ENCODE measurements at places on chromosomes 12 and 14.

DNA sequence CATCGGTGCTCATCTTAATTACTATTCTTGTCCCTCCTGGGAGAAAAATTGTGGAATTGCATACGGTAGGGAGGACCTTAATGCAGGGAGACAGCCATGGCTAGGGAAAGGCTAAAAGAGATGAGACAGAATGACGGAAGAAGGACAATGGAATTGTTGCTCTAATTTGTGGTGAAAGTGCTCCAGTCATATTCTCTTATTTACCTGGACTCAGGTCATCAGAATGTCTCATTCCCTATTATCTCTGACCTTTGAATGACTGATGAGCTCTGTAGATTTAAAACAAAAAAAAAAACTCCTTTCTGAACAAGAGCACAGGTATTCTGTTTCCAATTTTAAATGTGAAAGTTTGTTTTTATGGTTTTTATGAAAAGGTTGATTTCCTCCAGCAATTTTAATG lies 8.6 kb upstream of the EPS8 start:
- no peak for DNase-seq

- DNase-seq = peak; percentile 2
Observed at GRCh38 chr14:72024043-72024407, 91.8 kb downstream of the RGS6 start.

GRCh38 chr12:56836800-56837663 lies 73.9 kb downstream of the HSD17B6 start:
- DNase-seq = peak; percentile 80

GRCh38 chr12:89390802-89391673 lies 38.7 kb upstream of the DUSP6 start:
- DNase-seq = peak; percentile 83

GRCh38 chr12:9902539-9903228 lies 21.4 kb downstream of the KLRF2 start:
- DNase-seq = no peak

All from AG10803 (cell line).